Breast epithelium (tissue), 4 donors: ENCODE measurements at places on chromosomes 3 and 15. TPM values are rescaled to one million over a fixed set of nuclear protein-coding genes. Genes with fewer than 3 reads are reported as not detected.

GRCh38 chr3:4515916-4516579 lies 22.9 kb downstream of the ITPR1 start:
- peak; percentile 40 for DNase-seq

Gene THSD4
- 41.3 TPM for total RNA-seq

Gene SCG5
- 11.1 TPM for total RNA-seq

DNA sequence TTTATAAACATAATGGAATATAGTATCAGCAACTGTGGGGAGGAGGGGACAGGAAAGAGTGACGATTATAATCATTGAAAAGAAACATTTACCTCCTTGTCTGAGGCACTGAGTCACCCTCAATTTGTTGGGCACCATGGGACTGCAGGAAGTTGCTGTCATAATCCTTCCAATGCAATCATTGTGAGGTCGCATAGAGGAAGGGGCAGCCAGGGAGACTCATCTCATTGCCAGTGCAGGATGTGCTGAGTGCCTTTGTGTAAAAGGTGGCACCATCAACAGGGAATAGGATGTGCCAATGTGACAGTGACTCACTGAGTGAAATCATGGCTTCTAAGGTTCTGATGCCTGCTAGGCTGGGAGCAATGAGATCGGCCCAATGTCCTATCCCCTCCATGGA lies 300.4 kb upstream of the ADAMTS9 start:
- DNase-seq, result no peak

Gene SLC6A1
- under 0.01 TPM for total RNA-seq

GRCh38 chr3:12345141-12345561 lies 56.3 kb downstream of the PPARG start:
- no peak for DNase-seq

GRCh38 chr3:64244011-64244942 lies 19.0 kb upstream of the PRICKLE2 start:
- DNase-seq, result no peak

DNA sequence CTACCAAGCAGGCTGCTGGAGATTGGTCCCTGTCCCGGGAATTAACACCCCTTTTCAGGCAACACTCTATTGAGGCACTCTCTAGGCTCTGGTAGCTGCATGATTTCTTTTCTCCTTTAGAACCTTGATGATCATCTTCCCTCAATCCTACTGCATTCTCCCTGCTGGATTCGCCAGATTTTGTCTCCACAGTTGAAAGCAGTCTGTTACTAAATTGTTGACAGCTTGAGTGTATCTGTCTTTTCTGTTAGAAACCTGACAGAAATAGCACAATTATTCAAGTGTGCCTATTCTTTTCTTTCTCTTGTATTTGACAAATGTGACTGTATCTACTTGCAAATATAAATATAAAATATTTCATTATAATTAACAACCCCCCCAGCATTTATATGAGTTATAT lies 830.8 kb upstream of the CADM2 start:
- DNase-seq, result no peak

DNA sequence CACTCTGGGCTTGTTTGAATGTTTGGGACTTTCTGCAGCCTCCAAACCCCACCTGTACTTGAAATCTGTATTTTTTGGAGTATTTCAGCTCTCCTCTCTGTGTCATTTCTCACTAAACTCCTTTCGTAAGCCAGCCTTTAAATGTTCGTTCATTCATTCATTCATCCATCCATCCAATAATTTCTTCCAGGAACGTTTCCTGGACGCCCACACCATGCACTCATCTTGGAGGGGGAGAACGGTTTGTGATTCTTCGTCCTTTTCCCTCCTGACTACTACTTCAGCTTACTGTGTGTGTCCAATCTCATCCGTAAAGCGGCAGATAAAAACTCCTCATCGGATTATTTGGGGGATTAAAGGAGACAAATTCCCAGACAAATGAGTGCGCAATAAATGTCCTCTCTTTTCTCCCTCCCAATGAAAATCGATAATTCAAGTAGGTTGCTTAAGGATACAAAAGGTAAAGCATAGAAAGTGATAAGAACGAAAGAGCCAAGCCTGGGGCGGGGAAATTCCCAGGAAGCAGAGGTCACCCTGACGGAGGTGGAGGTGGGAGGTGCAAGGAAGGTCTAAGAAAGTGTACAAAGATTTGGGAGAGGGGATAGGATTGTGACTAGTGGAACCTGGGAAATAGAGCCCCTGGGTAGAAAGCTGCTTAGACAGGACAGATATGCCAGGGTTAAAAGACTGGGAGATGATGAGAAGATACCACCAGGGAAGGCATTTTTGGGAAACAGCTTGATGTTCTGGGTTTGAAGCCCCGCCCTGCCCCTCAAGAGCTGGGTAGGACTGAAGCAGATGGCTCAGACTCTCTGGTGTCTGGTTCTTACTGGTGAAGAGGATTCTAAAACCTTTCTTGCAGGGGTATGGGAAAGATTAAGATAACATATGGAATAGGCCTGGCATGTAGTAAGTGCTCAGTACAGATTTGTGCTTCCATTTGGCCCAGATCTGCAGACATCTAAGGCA lies 896 bp upstream of the KLHL25 start:
- DNase-seq, result no peak

DNA sequence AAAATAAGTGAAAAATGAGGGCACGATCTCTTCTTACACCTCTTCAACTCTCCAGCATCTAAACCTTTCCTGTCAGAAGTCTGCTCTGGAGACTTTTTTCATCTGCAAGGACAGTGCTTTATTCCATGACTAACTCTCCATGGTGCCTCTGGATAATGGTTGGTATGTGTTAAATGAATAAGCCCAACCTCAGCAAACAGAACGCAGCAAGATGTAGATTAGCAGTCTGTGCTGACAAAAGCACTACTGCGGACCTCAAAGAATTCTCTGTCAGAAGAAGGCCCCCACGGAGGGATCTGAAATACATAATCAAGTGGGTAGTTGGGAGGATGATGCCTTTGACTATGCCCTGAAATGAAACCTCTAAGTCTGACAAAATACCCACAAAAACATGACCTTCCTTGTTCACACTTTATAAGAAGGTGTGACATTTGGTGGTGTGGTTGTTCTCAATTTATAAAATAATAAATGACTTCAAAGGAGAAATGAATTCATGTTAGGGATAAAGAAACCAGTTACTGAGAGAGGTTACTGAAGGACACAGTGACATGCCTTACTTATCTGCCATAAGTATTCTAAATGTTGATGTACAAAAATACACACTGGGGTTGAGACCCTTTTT lies 43.2 kb upstream of the ADCY5 start:
- no peak for DNase-seq

DNA sequence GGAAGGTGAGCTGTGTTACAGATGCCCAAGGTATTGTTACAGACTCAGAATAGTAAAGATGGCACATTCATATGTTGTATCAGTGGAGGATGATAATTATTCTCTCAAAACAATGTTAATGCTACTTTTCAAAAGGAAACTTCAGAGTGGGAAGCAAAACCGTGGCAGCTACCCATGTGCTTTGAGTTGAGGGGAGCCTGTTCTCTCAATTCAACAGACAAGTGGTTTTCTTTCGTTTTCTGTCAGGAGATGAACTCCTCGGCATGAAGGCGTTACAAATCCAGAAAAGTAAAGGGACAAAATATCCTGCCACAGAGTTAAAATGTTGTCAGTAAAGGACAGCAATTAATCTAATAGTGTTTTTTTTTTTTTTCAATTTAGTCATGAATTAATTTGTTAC lies 629.4 kb upstream of the GBE1 start:
- no peak for DNase-seq

DNA sequence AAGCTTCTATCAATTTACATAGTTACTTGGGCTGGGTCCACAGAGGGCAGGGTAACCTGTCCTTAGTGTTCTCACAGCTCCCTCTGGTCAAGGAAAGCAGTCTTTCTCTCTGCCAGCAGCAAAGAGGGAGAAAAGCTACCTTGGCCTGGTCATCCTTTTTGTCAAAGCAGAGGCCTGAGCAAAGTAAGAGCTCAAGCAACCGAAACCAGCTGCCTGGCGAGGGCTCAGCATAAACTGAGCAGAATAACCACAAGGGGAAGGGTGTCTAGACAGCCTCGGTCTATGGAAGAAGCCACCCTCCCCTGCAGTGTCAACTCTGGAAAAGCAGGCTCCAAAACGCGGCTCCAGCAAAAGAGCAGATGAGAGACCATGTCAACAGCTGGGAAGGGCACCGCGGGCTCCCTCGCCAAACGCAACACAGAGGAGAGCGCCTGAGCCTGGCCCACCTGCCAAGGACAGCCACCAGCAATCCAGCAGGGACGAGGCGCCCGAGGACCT lies 17.4 kb downstream of the LRIG1 start:
- peak; percentile 55 for DNase-seq

- DNase-seq, result no peak
Observed at GRCh38 chr15:99478977-99479376, 86.8 kb upstream of the MEF2A start.

DNA sequence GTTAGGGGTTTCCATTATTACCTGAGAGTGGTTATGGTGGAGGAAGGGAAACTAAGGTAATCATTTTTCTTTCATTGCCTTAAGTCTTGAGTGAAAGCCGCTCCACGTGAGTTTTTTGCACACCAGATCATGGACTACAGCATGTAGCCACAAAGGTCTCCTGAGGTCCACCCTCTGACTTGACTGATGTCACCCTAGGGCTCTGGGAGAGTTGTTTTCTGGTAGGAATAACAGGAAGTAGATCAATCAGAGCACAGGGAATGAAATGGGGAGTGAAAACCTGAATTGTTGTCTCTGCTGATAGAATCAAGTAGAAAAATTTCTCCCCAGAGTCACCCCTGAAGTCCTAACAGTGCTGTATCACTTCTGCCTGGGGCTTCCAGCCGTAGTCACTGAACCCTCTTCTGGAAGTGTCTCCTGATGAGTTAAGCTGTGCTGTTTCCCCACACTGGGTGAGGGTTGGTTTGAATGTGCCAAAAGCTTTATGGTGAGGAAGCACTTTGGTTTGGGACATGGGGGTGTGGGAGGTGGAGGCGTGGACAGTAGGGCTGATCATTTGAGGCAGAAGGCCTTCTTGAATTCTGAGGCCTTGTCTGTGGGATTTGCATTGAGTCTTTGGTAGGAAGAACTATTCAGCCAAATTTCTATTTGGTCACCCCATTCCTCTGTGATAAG lies 64.3 kb downstream of the SLCO3A1 start:
- DNase-seq, result no peak

DNA sequence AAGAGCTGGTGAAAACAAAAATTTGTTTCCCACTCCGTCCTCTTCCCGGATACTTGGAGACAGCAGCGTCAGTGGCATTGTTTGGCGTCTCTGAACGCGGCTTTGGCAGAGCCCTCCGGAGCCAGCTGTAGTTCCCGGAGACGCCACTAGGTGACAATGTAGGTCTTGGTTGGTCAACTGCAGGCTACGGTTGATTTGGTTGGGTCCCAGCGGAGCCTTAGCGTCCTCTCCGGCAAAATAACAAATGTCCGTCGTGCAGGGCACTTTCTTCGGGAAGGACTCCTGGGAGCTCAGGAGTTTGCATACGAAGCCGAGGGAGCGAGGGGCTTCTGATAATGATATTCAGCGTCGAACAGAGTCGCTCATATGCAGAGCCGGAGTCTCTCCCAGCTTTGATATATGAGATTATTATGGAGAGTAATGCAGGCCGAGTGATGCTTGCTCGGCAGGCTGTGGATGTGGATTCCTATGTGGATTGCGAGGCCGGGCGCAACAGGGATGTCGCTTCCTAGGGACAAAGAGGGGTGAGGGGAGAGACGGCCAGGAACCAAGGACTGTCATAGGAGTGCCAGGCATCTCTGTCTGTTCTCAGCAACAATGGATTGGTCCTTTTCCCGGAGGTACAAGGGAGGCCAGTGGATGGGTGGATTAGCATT lies 74.8 kb downstream of the IL20RB start:
- DNase-seq, result peak; percentile 53

GRCh38 chr3:115211810-115212492 lies 64.9 kb upstream of the ZBTB20 start:
- DNase-seq, result no peak

DNA sequence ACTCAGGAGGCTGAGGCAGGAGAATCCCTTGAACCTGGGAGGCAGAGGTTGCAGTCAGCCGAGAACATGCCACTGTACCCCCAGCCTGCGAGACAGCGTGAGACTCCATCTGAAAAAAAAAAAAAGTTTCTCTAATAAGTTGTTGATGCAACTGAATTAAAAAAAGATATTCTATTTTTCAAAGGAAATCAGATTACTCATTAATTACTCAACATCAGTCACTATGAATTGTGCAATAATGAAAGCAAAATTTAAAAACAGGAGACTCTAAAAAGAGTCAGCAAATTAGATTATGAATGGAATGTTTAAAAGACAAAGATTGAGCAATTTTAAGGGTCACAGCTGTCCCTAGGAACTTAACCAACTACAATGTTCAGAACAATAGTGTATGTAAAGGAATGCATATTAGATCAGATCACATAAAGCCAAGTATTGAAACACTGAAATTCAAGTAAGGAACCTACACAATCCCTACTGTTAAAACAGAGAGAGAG lies 60.2 kb upstream of the SLC4A7 start:
- DNase-seq, result no peak

DNA sequence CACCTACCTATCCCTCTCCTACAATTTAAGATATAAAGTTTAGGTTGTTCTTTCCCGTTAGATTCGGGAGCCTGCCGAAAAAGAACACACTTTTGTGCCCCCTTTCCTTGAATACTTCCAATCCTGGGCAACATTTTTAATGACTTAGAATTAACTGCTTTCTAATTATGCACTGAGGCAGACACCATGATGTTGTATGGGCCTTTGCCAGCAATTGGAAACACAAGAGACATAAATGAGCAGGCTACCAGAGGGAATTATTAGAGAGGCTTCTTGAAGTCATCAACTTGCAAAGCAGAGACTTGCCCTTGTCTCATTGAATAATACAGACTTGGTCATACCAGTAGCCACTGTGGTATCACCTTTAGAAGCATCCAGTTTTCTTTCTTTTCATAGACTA lies 96.8 kb downstream of the CDIN1 start:
- no peak for DNase-seq

DNA sequence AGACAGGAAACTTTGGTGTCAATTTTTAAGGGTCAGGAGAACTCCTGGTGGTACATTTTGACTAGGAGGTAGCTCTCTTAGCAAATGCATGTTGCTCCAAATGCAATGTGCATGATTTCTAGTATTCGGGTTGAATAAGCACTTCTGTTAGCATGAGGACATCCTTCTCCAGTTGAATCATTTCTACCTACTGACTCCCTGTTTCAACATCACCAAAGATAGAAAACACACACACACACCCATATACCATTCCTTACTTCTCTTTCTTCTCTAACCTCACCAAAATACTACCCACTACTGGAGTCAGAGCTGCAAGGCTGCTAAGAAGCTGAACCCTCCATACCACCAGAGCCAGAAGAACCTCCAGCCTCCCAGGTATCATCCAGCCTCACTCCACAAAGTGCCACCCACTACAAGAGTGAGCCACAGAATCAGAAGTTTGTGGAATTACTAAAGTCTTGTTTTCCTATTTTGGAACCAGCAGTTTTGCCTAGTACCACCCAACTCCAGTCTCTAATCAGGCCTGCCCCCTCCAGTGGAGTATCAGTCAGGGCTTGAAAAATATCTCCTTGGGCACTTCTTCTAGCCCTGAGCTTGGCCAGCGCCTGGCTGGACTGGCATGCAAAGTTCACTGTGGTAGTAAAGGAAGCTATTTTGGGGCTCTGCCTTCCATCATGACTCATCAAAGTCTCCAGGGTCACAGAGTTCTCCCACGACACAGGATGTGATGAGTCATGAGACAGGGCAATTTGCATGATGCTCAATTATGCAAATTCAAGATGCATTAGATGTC lies 110.3 kb downstream of the CYP19A1 start:
- no peak for DNase-seq

GRCh38 chr15:99925661-99926461 lies 192.6 kb upstream of the LYSMD4 start:
- DNase-seq, result peak; percentile 54

Gene SYNPR
- total RNA-seq, result not detected

Gene HCLS1
- 144 TPM for total RNA-seq

GRCh38 chr15:67199391-67199790 lies 55.1 kb downstream of the AAGAB start:
- no peak for DNase-seq

- no peak for DNase-seq
Observed at GRCh38 chr3:194397757-194398312, 1.2 kb downstream of the GP5 start.
